T-helper 17 cell (primary cell): ENCODE measurements at places on chromosomes 2 and 18. TPM values are rescaled to one million over a fixed set of nuclear protein-coding genes. Genes with fewer than 3 reads are reported as not detected.

The CPS1 gene
- 0.67 TPM for total RNA-seq

The PIK3C3 gene
- 57.4 TPM for total RNA-seq

The CRYGC gene
- not detected for total RNA-seq

The IL1R2 gene
- total RNA-seq = 1.1 TPM

The CNTNAP5 gene
- not detected for total RNA-seq
